BE2C (cell line): ENCODE measurements at places on chromosomes 1 and 21.
A peak's percentile ranks its signal among the peaks of the same experiment; 100 is the strongest.

GRCh38 chr1:50634251-50634650 lies 211.0 kb upstream of the DMRTA2 start:
- DNase-seq: no peak

- no peak for DNase-seq
These were observed 161.3 kb downstream of the GALNT2 start for GRCh38 chr1:230228236-230228897.

DNA sequence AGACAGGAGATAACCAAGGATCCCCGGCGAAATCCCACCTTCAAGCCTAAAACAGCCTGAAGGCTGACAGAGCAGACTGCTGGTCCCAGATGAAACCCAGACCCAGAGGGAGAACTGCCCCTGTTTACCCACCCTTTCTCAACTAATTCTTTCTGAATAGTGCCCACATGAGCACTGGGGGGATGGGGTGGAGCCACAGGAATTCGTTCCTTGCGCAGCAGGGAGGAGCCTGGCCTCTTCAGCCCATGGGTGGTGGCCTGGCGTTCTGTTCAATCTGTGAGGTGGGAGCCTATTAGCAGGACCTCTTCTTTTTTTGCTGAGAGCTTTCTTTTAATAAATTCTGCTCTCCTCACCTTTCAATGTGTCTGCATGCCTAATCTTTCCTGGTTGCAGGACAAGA lies 6.6 kb upstream of the AK5 start:
- no peak for DNase-seq

- DNase-seq: no peak
These were observed 67.1 kb downstream of the ADARB1 start for GRCh38 chr21:45141507-45141906.

GRCh38 chr1:47582891-47583608 lies 145.2 kb downstream of the FOXD2 start:
- DNase-seq: no peak

DNA sequence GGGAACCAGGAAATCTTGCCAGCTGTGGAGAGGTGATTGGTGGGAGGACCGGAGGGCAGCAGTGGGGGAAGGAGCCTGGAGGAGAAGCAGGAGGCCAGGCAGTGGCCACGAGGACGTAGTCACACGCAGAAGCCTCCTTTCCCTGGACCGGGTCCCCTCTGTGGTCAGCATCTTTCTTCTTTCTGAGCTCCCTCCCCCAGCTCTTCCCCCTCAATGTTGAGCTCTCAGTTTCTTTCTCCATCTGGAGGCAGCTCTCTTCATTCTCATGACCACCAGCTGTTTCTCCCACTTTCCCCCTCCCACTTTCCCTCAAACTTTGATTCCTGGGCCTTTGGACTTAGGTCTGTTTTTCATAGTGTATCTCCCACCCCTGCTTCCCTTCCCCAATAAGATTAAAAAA lies 18.3 kb downstream of the KIRREL1 start:
- no peak for DNase-seq

- no peak for DNase-seq
These were observed 95.3 kb upstream of the DPH5 start for GRCh38 chr1:101120868-101121267.

DNA sequence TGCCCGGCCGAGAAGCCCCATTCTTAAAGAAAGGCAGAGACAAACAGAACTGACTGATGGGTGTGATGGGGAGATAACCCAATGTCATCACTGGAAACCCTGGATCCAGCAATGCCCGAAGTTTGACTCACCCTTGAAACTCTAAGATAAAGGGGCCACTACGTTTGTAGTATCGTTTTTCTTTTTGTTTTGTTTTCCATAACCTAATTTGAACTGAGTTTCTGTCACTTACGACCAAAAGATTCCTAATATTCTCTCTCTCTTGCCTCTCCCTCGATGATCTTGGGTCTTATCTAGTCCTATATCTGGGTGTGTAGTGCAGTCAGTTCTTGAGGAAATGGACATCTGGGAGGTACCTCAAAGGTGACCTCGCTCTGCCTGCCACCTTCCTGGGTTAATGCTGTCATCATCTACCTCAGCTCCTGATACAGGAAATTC lies 57.8 kb upstream of the ID3 start:
- no peak for DNase-seq

- no peak for DNase-seq
These were observed 20.3 kb upstream of the IL6R start for GRCh38 chr1:154384650-154385489.

DNA sequence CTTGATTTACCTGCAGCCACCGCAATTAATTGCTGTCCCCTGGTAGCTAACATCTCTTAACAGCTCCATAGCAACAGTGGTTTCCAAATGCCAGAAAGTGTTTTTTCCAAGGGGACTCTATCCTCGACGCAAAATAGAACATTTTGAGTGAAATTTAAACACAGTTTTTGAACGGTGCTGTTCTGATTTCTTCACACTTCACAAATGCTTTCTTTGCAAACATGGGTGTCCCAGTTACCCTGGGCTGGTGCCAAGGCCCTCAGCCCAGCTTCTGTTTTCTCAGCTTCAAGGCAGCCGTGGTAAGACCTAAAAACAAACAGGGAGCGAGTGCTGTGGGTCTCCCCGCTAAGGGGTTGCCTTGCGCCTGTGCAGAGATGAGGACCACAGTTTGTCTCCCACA lies 147.3 kb upstream of the VAMP3 start:
- DNase-seq: no peak

DNA sequence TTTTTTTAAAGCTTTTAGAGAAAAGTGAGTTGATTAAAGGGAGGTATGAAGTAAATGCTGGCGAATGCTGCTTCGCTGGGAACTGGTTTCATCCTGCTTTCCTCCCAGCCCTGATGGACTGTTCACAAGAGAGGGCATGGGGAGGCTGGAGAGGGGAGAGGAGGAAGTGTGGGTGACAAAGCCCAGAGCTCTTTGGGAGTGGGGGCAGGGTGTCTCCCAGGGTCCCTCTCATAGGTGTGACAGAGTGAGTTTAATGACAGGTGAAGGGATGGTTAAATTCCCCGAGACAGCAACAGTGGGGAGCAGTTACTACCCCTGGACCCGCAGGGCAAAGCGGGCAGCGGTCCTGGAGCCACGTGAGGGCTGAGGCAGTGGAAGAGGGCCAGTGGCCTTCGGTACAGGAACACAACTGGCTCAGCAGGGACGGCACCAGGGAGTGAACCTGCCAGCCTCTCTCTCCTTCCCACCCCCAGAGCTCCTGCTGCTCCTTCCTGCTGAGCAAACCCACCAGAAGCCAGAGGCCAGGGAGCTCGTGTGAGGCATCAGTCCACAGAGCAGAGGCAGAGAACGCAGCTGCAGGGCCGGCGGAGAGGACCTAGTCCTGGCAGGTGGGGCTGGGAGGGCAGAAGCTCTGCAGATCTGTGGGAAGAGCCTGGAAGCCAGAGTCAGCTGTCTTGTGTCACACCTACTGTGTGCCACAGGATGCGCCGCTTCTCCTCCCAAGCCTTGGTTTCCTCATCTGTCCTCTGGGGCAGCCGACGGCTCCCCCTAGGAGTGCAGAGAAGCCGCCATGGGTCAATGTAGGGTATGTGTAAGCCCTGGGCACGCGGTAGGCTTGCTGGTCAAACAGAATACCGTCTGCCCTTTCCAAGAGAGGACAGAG lies 20.9 kb upstream of the LRP8 start:
- no peak for DNase-seq

- DNase-seq: no peak
These were observed 30.0 kb upstream of the IRF2BP2 start for GRCh38 chr1:234639961-234640360.

GRCh38 chr1:152185544-152186391 lies 26.7 kb upstream of the RPTN start:
- DNase-seq: peak; percentile 28

DNA sequence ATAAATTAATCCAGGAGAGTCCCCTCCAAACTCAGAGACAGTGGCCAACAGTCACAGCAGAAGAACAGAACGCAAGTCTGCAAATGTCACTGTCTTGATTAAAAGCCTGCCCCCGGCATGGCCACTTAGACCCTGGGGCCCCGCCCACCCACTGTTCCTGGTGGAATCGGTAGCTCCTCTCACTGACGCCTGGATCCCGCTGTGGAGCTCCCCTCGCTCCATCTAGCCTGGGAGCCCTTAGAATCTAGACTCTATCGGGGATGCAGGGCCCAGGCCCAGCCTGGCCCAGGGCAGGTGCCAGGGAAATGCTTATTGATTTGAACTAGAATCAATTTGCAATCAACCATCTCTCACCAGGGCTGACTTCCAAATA lies 21.4 kb upstream of the PLEKHG5 start:
- DNase-seq: no peak

- no peak for DNase-seq
These were observed 23.0 kb upstream of the SAMSN1 start for GRCh38 chr21:14569026-14569621.

DNA sequence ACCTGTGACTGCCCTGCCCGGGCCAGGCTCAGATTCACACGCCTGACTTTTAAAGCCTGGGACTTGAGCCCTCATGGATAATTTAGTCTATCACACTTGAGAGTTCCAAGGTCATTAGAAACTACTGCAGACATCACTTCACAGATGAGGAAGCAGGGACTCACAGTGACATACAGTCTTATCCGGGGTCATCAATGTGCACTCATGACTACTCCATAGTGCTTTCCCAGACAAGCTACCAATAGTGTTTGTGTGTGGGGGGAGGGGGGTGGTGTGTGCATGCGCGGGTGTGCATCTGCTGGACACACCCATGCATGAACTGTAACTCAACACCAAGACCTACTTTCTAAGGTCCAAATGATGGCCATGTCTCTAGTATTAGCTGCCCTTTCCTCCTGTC lies 16.1 kb upstream of the SLC5A9 start:
- DNase-seq: no peak

DNA sequence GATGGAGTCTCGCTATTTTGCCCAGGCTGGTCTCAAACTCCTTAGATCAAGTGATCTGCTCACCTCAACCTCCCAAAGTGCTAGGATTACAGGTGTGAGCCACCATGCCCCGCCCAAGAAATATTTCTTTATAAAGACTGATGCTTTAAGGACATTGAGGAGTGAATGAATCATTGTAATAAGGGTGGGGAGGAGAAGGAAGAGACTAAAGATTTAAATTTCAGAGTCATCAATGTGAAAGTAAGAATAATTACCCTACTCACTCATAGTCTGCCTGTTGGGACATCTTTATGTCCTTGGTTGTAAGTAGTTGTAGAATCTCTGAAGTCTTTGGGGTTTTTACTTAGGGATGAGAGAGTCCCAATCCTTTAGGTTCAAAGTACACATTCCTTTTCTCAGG lies 7.3 kb downstream of the KDM1A start:
- DNase-seq: no peak

DNA sequence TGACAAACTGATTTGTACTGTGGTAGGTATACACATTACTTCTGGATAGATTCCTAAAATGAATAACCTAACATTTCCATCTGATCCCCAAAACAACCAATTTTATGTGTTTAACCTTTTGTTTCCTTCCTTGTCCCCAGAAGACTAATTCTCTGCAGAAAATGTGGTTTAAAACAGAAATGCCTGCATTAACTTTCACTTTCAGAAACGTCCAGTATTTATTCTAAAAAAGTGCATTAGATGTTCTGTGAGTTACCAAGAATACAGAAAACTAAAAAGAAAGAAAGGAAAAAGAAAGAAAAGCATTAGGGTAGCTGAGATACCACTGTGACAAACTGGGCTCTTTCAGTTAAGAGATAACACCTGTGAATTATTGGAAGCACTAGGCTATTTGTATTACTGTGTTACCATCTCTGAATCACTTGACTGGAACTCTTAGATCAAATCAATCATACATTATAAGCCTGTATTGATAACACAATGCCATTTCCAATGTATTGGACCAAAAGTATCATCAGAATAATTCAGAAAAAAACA lies 177.7 kb downstream of the NCAM2 start:
- no peak for DNase-seq

- no peak for DNase-seq
These were observed 7.8 kb upstream of the TARS2 start for GRCh38 chr1:150479370-150479769.

GRCh38 chr1:248009681-248010080 lies 3.8 kb upstream of the OR2L5 start:
- DNase-seq: no peak

DNA sequence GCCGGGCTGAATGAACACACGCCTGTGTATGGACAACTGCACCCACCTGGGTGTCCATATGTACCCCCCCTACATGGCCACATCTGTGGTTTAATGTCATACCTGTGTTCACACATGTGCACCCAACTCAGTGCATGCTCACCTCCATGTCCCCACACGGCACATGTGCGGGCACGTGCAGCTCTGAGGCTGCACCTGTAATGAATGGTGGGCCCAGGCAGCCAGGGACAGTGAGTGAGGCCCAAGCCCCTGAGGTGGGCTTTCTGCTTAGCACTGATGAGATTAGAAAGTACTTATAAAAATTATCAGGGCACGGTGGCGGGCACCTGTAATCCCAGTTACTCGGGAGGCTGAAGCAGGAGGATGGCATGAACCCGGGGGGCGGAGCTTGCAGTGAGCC lies 42.5 kb upstream of the CSF3R start:
- DNase-seq: no peak

DNA sequence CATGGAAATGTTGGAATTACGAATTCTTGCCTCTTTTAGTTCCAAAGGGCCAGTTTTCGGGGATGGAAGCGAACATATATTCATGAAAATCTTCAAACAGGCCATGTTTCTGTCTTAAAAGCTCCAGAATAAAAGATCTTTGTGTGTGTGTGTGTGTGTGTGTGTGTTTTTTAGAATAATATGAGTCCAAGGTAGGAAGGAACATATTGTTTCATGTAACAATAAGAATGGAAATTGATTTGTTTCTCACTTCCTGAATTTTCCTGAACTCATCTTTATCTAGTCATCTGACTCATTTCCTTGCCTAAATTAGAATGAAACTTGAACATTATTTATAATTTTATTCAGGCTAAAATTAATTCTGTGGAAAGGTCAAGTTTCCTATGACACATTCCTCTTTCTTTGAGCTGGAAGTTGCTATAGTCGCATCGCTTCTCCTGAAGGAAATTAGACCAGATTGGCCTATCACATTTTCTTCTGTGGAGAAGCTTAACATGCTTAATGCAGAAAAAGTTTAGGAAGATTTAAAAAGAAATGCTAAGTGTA lies 805.1 kb upstream of the ADAMTS5 start:
- DNase-seq: no peak
